NCI-H1417 treated with DMSO at 0.1 percent for 48 hours (cell line): ENCODE measurements at places on chromosomes 1 and 21.

- DNase-seq, result no peak
These were observed 55.3 kb upstream of the CNTN2 start for GRCh38 chr1:204987689-204988088.

GRCh38 chr1:247465796-247466195 is 7.9 kb upstream of the OR2B11 start:
- DNase-seq, result no peak

DNA sequence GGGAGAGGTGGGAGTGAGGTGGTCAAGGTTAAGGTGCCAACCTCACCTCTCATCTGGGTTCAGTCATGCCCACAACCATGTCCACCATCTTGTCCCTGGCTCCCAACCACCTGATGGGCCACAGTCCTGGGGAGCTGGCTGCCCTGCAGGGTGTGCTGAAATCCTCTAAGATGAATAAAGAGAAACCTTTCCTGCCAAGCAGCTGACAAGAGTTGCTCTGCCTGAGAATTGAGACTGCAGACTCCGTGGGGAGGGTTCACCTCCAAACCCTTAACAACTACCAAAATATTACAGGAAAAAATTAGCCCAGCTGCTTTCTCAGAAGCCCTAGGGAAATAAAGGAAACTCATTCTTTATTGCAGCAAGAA is 15.2 kb upstream of the FGR start:
- no peak for DNase-seq

- DNase-seq, result no peak
These were observed 3.7 kb downstream of the IRF6 start for GRCh38 chr1:209802117-209802779.

DNA sequence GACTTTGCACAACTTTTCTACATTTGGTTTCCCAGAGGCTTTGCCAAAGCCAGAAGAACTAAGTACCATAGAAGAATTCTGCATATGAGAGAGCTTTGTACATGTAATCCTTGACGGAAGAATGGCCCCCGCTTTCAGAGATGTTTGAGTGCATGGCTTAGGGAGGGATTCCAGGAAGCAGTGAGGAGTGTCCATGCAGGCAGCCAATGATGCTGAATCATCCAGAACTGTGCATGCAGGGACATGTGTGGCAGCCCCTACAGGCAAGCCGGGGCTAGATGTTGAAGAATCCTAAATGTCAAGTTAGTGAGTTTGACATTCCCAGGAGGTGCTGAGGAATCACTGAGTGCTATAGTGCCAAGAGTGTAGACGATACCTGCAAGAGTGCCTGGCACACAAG is 9.9 kb upstream of the HAO2 start:
- DNase-seq, result no peak

GRCh38 chr1:115123116-115123515 is 33.8 kb upstream of the TSPAN2 start:
- no peak for DNase-seq

DNA sequence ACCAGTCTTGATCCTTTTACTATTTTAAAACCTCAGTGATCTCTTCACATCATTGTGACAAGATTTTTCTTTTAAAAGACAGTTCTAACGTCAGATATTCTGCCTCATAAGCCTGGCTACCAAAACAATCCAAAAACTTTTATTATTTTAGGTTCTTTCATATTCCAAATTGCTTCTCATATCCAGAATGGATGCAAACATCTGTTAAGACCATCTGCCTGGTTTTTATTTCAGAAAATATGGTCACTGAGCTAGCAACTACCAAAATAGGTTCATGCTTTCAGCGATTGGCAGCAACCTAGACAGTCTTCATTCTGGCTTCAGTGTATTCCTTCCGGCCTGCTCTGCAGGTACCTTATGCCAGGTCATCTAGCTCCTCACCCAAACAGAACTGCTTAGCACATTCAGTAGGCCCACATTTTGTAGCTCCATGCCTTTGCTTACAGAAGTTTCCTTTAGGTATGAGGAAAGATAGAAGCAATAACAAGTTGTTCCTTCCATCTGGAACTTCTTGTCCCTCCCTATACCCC is 59.0 kb upstream of the CACYBP start:
- DNase-seq, result no peak

- no peak for DNase-seq
These were observed 1.5 kb downstream of the SHISA4 start for GRCh38 chr1:201890223-201890622.

- no peak for DNase-seq
These were observed 113.2 kb downstream of the GLUL start for GRCh38 chr1:182278144-182279054.

DNA sequence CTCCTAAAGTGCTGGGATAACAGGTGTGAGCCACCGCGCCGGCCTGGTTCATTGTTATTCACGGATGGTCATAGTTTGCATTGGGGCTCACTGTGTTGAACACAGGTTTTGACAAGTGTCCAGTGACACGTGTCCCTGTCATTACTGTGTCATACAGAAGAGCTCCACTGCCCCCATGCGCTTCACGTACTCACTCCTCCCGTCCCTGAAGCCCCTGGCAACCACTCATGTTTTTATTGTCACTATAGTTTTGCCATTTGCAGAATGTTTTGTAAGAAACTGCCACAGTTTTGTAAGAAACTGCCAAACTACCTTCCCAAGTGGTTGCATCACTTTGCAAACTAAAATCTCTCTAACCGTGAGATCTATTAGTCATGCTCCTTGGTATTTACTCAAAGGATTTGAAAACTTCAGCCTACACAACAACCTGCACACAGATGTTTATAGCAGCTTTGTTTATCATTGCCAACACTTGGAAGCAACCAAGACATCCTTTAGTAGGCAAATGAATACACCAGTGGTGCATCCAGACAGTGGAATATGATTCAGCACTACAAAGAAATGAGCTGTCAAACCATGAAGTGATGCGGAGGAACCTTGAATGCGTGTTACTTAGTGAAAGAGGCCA is 163.2 kb upstream of the COL6A1 start:
- DNase-seq, result no peak

GRCh38 chr1:56330391-56331026 is 248.9 kb downstream of the PLPP3 start:
- DNase-seq, result no peak

GRCh38 chr1:105485207-105485606 is 1571.3 kb upstream of the PRMT6 start:
- no peak for DNase-seq

- DNase-seq, result no peak
These were observed 1.9 kb upstream of the SAMSN1 start for GRCh38 chr21:14547834-14548513.

GRCh38 chr1:156119503-156120209 is 5.1 kb downstream of the LMNA start:
- DNase-seq, result no peak

DNA sequence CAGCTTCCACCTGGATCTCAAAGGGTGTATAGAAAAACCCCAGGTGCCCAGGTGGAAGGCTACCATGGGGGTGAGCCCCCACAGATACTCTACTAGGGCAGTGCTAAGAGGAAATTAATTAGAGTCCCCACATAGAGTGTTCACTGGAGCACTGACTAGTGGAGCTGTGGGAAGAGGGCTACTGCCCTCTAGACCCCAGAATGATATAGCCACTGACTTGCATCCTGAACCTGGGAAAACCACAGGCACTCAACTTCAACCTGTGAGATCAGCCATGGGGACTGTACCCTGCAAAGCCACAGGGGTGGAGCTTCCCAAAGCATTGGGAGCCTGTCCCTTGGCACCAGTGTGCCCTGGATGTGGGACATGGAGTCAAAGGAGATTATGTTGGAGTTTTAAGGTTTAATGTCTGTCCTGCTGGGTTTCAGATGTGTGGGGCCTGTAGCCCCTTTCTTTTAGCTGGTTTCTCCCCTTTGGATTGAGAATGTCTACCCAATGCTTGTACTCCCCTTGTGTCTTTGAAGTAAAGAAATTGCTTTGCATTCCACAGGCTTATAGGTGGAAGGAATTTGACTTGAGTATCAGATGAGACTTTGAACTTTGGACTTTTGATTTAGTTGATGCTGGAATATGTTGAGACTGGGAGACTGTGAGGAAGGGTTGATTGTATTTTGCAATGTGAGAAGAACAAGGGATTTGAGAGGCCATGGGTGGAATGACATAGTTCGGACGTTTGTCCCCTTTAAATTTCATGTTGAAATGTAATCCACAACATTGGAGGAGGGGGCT is 31.8 kb upstream of the CDC14A start:
- DNase-seq, result no peak

DNA sequence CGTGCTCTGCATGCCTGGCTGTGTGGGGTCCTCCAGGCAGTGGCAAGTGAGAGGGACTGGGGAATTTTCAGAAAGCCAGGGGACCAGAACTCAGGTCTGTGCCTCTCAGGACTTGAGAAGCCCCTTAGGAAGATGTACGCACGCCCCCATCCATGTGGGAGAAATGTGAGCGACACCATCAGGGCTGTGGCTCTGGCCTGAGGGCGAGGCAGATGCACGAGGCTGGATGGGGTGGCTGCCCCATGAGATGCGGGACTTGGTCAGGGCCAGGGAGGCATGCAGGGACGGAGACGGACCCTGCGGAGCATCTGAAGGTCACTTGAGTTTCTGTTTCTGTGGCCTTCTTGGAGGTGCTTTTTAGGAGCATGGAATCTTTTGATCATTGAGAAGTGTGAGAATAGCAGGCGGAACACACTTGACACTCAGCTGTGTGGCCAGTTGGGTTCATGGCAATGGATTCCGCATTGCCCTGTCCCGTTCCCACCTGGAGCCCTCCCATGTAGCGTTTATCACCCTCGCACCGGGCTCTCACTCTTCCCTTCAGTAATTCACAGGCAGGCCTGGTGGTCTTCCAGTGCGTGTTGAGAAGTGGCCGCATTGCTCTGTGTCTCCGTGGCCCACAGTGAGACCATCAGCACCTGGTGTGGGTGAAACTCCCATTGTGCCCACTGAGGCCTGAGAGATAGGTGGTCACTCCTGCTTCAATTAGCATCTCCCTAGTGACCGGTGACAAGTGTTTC is 30.7 kb upstream of the ACTRT2 start:
- no peak for DNase-seq

DNA sequence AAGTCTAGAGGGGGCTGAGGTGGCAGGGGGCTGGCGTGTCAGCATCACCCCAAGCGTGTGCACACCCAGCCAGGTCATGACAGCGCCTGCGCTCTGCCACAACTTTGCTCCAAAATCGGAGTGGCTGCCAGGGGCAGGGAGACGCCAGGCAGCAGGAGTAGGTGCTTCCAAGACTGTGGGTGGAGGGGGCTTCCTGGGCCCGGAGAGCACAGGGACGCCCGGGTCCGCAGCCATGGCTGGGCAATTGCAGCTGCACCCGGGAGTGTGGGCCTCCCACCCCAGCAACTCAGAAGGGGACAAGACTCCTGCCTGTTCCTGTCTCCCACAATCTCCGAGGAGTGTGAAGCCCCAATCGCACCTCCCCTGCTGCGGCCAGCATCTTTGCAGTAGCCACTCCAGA is 53.1 kb upstream of the CYYR1 start:
- no peak for DNase-seq
